ENCODE measurements at places on chromosomes 1 and 21. TPM values are rescaled to one million over a fixed set of nuclear protein-coding genes. Genes with fewer than 3 reads are reported as not detected.

The TMPRSS2 gene
- total RNA-seq, result 1.9 TPM

The GUCA2A gene
- total RNA-seq, result not detected

The CRYAA gene
- total RNA-seq, result 23.1 TPM

The NTNG1 gene
- total RNA-seq, result 19.1 TPM

The IGSF8 gene
- total RNA-seq, result 37.5 TPM
